ENCODE measurements at places on chromosomes 5 and 9.

GRCh38 chr5:37090123-37090726 is 159.0 kb downstream of the CPLANE1 start:
- H3K27ac ChIP-seq = no peak overlapping the region
- H3K4me3 ChIP-seq = no peak overlapping the region
- H3K4me1 ChIP-seq = peaks cover 5% of the 10 kb centered on the region
- H3K36me3 ChIP-seq = no peaks in the 10 kb centered on the region
- DNase-seq = no peak

- H3K4me3 ChIP-seq = no peak overlapping the region
Measured at GRCh38 chr9:112846528-112847488, 43.9 kb downstream of the SLC46A2 start.

DNA sequence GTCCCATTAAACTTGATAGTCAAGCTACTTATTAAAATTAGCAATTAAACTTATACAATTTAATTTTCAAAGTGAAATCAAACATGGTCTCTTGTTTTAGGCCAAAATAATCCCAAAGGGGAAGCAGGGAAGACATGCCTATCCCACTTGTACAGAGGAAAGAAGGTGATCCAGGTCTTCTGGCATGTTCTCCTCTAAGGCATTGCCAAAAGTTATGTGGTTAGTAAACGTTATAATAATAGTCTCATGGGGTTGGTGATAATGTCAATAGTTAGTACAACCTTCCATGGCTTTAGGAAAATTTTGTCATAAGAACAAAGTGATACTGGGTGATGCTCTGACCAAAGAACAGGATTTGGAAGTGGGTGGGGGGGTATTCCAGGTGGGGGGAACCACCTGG is 52.8 kb downstream of the ROR2 start:
- H3K27ac ChIP-seq = peak overlapping the region; percentile 50
- no peaks in the 10 kb centered on the region for H3K27me3 ChIP-seq
- H3K36me3 ChIP-seq = no peaks in the 10 kb centered on the region
- H3K4me1 ChIP-seq = peaks cover 20% of the 10 kb centered on the region
- no peak for DNase-seq

- peak; percentile 79 for DNase-seq
- no peaks in the 10 kb centered on the region for H3K4me1 ChIP-seq
- no peak overlapping the region for H3K27ac ChIP-seq
Measured at GRCh38 chr5:134140530-134141201, 26.2 kb downstream of the TCF7 start.

DNA sequence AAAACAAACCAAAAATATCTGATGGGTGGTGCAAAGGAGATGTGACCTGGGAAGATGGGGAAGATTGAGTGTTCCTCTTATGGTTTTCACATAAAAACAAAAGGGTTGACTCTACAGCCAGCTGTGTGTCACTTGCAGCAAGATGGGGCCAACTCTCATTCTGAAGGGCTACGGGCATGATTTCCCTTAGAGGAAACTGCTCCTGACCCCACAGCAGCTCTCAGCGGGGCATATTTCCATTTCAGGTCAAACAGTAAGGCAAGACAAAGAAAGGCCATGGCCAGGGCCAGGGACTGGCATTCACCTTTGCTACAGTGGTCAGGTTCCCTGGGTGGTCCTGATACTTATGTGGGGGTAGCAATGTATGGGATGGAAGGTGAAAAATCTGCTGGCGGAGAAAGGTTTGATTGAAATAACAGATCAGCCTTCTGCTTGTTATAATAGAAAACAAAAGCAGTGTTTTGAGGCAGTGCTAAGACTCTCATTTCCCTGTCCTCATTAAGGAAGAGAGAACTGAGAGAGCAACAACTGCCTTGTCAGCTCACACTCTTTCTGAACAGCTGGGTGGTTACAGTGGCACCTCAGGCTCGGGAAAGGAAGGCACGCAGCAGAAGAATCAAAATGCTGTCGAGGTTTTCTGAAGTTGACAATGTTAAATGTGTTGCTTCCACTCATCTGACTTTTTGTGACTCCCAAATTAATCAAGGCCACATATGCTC is 120.7 kb upstream of the PCA3 start:
- no peaks in the 10 kb centered on the region for H3K27me3 ChIP-seq
- H3K36me3 ChIP-seq = no peaks in the 10 kb centered on the region
- no peak overlapping the region for H3K27ac ChIP-seq

DNA sequence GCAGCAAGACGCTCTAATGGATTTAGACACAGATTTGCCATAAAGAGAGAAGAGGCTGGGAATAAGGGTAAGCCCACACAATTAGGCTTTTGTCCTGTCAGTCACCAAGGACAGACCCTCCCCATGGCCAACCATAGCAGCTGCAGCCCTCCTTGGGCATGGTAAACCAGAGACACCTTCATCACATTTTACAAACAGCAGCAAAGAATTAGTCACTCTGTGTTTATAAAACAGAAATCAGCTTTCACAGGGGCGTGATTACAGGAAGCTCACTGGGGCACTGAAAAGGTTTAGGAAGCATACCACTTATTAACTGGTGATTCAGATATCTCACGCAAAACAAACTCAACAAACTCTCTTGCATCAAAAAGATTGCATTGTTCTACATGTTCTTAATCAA is 37.3 kb upstream of the ZNF622 start:
- H3K4me1 ChIP-seq = no peaks in the 10 kb centered on the region
- DNase-seq = no peak
- H3K27ac ChIP-seq = no peak overlapping the region
- no peaks in the 10 kb centered on the region for H3K27me3 ChIP-seq
- no peaks in the 10 kb centered on the region for H3K36me3 ChIP-seq
- H3K4me3 ChIP-seq = no peak overlapping the region

DNA sequence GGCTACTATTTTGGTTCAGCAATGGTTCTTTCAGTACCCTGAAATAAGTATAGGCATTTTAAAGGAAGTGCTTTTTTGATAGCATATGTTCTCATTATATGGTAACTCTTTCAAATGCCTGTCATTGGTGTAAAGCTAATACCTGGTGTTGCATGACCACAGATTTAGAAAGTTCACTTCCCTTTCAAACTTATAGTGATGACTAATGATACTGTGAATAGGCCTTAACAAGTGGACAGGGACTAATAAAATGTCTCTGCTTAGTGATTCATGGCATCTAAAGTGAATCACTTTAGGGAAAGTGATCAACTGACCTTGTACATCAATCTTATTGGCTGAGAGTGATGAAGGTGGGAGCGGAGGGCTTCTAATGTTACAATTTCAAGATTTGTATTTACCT is 21.6 kb downstream of the MRPL22 start:
- no peak overlapping the region for H3K27ac ChIP-seq
- no peak overlapping the region for H3K4me3 ChIP-seq
- no peaks in the 10 kb centered on the region for H3K27me3 ChIP-seq
- H3K36me3 ChIP-seq = peaks cover 7% of the 10 kb centered on the region

DNA sequence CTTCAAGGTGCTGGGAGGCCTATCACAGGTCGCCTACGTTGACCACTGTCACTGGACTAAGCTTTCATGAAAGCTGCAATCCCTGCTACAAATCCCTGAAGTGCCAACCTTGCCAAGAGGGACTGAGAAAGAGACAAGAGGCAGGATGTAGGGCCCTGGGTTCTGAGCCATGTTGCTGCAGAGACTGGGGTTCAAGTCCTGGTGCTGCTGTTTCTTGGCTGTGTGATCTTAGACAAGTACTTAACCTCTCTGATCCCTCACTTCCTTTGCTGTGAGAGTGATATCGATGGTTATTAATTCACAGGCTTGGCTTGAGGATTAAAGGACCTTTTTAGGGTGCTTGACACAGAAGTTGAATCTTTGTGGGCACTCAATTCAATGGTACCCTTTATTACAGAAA is 15.5 kb downstream of the CSF1R start:
- H3K36me3 ChIP-seq = no peaks in the 10 kb centered on the region
- no peaks in the 10 kb centered on the region for H3K4me1 ChIP-seq
- no peak overlapping the region for H3K27ac ChIP-seq
- H3K27me3 ChIP-seq = no peaks in the 10 kb centered on the region

DNA sequence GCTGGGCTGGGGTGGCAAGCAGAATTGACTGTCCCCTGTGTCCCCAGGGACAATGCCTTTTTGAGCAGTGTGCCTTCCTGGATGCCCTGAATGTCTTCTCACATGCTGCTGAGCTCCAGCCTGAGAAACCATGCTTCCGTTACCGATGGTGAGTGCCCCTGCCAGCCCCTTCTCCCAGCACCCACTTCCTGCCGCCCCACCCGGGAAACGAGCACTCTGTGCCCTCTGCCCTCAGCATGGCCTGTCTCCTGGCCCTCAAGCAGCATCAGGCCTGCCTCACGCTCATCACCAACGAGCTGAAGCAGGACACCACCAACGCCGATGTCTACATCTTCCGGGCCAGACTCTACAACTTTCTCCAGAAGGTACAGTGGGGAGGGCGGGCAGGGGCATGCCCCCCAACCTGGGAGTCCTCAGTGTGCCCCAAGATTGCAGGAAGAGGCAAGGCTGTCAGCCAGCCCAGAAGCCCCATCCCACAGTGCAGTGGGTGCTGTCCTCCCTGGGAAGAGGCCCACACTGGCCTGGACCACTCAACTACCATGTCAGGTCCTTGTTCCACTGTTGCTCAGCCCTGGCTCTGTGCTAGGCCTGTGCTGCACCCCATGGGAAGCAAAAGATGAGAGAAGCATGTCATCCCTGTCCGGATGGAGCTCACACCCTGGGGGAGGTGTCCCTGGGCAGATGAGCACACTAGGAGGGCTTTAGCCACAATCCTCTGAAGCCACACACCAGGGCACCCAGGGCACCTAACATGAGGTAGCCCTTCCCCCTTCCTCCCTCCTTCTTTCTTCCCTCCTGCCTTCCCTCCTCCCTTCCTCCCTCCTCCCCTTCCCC is 4.4 kb downstream of the TTC16 start:
- no peak for DNase-seq
- no peak overlapping the region for H3K4me3 ChIP-seq
- no peaks in the 10 kb centered on the region for H3K36me3 ChIP-seq
- peaks cover 4% of the 10 kb centered on the region for H3K4me1 ChIP-seq

- H3K27ac ChIP-seq = no peak overlapping the region
- no peaks in the 10 kb centered on the region for H3K27me3 ChIP-seq
- no peak for DNase-seq
- no peak overlapping the region for H3K4me3 ChIP-seq
- no peaks in the 10 kb centered on the region for H3K36me3 ChIP-seq
Measured at GRCh38 chr9:94498801-94499453, 56.0 kb upstream of the PCAT7 start.

GRCh38 chr5:107403228-107403953 is 267.3 kb downstream of the EFNA5 start:
- no peak overlapping the region for H3K27ac ChIP-seq
- no peaks in the 10 kb centered on the region for H3K27me3 ChIP-seq
- H3K4me1 ChIP-seq = no peaks in the 10 kb centered on the region
- H3K4me3 ChIP-seq = no peak overlapping the region
- no peaks in the 10 kb centered on the region for H3K36me3 ChIP-seq
- no peak for DNase-seq

- no peak for DNase-seq
- H3K4me1 ChIP-seq = no peaks in the 10 kb centered on the region
- H3K36me3 ChIP-seq = no peaks in the 10 kb centered on the region
- no peak overlapping the region for H3K4me3 ChIP-seq
- peaks cover 78% of the 10 kb centered on the region for H3K27me3 ChIP-seq
- no peak overlapping the region for H3K27ac ChIP-seq
Measured at GRCh38 chr5:88672644-88673252, 210.2 kb downstream of the MEF2C start.

GRCh38 chr9:131407717-131408195 is 13.9 kb downstream of the PRRC2B start:
- H3K36me3 ChIP-seq = no peaks in the 10 kb centered on the region
- no peak overlapping the region for H3K4me3 ChIP-seq
- no peak for DNase-seq

- H3K4me1 ChIP-seq = no peaks in the 10 kb centered on the region
- DNase-seq = no peak
- no peak overlapping the region for H3K27ac ChIP-seq
- H3K36me3 ChIP-seq = no peaks in the 10 kb centered on the region
- no peak overlapping the region for H3K4me3 ChIP-seq
- H3K27me3 ChIP-seq = no peaks in the 10 kb centered on the region
Measured at GRCh38 chr5:56717253-56717987, 97.9 kb upstream of the MAP3K1 start.

GRCh38 chr5:102809033-102809432 is 53.9 kb downstream of the PAM start:
- H3K27ac ChIP-seq = no peak overlapping the region
- H3K27me3 ChIP-seq = no peaks in the 10 kb centered on the region
- H3K4me1 ChIP-seq = no peaks in the 10 kb centered on the region
- DNase-seq = no peak
- H3K4me3 ChIP-seq = no peak overlapping the region

DNA sequence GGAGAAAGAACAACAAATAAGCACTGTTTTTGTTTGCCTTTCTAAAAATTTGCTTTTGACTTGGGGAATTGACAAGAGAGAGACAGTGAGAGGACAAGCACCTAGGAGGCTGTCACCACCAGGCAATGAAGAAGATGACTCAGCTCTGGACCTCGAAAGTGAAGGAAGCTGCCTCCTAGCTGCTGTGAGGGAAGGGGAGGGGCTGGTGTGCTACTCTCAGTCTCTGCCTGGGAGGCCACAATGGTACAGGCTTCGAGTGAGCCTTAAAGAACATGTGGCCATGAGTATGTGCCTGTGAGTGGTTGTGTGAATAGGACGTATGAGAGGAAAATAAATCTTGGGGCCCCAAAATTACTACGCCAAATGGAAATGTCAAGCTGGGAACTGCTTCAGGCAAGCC is 7.1 kb upstream of the PLK2 start:
- no peaks in the 10 kb centered on the region for H3K4me1 ChIP-seq
- no peak overlapping the region for H3K27ac ChIP-seq
- no peaks in the 10 kb centered on the region for H3K27me3 ChIP-seq
- no peaks in the 10 kb centered on the region for H3K36me3 ChIP-seq
- no peak overlapping the region for H3K4me3 ChIP-seq

DNA sequence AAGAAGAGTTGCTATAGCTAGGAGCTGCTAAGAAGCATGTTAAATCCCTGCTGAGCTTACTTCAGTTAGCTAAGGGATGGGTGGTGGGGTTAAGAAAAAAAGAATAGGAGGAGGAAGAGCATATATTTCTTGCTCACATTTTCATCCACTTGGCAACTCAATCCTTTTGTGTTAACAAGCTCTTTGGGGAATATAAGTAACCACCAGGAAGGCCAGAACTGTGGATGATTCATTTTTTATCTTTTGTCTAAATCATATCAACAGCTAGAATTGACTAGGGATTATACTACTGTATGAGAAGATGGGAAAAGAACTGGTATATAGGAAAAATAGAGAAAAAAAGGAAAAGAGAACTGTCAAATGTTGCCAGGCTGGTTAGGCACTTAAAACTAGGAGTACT is 555.3 kb upstream of the ARRDC3 start:
- H3K4me3 ChIP-seq = no peak overlapping the region
- H3K36me3 ChIP-seq = no peaks in the 10 kb centered on the region
- H3K27ac ChIP-seq = no peak overlapping the region
- no peaks in the 10 kb centered on the region for H3K4me1 ChIP-seq
- H3K27me3 ChIP-seq = no peaks in the 10 kb centered on the region
- no peak for DNase-seq

DNA sequence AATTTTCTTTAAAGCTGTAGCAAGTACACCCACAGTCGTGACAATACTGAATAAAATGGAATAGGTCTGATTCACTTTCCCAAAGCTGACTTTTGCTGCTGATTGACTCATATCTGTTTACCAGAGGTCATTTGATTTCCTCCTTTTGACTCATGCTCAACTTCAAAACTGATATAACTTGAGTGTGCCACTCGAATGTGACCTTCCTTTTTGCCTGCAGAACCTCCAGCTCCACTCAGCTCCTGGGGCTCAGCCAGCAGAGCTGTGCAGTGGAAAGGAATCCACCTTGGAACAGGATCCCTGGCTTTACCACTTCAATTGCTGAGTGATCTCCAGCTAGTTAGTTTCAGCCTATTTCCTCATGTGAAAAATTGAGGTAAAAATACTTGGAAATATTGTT is 84.1 kb downstream of the FEM1C start:
- no peak overlapping the region for H3K4me3 ChIP-seq
- H3K27ac ChIP-seq = no peak overlapping the region
- no peak for DNase-seq
- H3K27me3 ChIP-seq = no peaks in the 10 kb centered on the region
- H3K4me1 ChIP-seq = peaks cover 4% of the 10 kb centered on the region
- H3K36me3 ChIP-seq = no peaks in the 10 kb centered on the region
